ENCODE measurements at places on chromosomes 16 and 17. TPM values are rescaled to one million over a fixed set of nuclear protein-coding genes. Genes with fewer than 3 reads are reported as not detected.

Gene TNP2
- not detected for total RNA-seq

Gene HOXB4
- 7.7 TPM for total RNA-seq

Gene NXPH3
- not detected for total RNA-seq

Gene CDH8
- not detected for total RNA-seq

Gene MYH13
- total RNA-seq = not detected

Gene CD7
- 272 TPM for total RNA-seq

Measured in naive thymus-derived CD4-positive, alpha-beta T cell (primary cell).